ENCODE measurements at places on chromosomes 7 and 10. TPM values are rescaled to one million over a fixed set of nuclear protein-coding genes. Genes with fewer than 3 reads are reported as not detected.

The SLC16A12 gene
- total RNA-seq = 0.45 TPM

The TAS2R41 gene
- not detected for total RNA-seq

The LRRC18 gene
- not detected for total RNA-seq

The GRID1 gene
- 0.29 TPM for total RNA-seq

The WNT8B gene
- not detected for total RNA-seq

The FAM237B gene
- 0.10 TPM for total RNA-seq
